ENCODE measurements at places on chromosomes 2 and 18.

GRCh38 chr2:36270758-36271157 is 84.8 kb upstream of the CRIM1 start:
- DNase-seq, result no peak

DNA sequence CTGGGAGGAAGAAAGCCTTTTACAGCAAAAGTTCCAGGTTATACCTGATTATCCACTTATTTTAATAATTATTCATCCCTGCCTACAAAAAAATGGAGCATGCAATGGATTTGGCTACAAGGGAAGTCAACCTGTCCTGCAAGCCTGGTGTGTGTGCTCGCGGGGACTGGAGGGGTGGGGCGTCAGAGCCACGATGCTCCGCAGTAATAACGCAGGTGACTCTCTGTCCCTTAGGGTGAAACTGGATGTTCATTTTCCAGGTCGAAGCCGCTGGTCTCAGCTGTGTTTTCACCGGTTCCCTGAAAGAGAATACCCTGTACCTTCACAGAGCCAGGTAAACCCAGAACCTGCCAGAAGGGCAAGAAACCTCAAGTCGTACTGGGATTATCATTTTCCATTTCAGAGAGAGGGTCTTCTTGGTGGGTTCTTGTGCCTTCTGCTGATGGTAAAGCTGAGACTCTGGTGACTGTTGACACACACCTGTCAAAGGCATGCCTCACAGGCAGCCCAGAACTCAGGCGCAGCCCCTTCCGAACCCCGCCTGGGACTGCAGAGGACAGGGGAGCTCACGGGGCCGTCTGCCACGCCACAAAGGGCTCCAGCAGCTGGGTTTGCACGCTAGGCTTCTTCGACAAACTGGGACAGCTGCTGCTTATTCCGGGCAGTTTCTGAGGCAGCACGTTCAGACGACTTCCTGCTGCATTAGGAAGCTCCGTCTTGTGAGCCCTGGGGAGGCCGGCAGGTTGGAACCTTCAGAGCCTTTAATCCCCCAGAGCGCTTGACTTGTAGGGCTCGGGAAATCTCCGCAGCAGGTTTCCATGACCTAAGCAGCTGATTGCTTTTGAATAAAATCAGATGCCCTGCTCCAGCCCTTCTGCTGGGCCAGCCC is 58.6 kb downstream of the KCNG2 start:
- DNase-seq, result peak; percentile 6

- DNase-seq, result no peak
These were observed 714.0 kb downstream of the EPHA4 start for GRCh38 chr2:220858101-220858500.

GRCh38 chr2:157291018-157291417 is 33.5 kb downstream of the GALNT5 start:
- no peak for DNase-seq

- no peak for DNase-seq
These were observed 656 bp downstream of the LRRTM4 start for GRCh38 chr2:77521548-77521891.

DNA sequence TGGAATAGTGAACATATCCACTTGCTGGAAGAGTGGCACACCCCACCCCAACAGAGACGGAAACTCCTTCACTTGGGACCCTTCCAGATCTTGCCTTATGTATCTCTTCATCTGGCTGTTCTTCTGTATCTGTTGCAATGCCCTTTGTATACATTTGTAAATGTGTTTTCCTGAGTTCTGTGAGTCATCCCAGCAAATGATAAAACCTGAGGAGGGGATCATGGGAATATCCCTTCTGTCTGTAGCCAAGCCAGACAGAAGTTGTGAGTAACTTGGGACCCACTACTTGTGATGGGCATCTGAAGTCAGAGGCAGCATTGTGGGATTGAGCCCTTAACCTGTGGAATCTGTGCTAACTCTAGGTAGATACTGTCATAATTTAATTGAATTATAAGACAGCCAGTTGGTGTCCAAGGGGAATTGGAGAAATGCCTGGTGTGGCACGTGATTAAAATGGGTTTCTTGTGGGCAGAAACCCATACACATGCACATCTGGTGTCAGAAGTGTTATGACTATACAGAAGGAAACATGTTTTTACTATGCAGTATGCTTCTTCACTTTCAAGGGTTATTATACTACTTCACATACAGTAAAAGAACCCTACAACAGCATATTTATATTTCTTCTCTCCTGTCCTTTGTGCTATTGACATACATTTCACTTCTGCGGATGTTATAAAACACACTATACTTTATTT is 32.3 kb upstream of the TMEM247 start:
- no peak for DNase-seq

DNA sequence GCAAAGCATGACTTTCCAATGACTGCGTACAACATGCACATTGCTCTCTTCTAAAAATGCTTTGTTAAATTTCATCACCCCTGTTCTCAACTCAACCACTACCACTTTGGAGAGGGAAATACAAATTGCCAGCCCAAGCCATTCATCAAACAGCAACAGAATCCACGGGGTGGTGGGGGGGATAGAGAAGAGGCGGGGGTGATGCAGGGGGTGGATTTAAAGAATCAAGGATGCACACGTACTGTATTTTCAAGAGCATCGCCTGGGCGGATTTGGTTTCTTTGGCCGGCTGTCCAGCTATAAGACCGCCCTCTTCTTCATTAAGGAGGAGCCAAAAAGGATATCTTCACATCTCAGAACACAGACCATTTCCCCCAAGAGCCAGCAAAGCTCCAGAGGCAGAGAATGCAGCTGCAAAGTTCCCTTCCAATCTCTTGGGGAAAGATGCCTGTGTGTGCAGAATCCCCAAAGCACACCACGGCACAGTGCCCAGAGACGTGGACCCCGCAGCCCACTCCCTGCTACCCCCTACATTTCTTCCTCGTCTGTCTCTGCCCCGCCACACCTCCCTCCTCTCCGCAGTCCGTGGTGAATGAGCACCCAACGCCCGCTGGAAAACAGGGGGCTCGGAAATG is 977 bp downstream of the SLC8A1 start:
- DNase-seq, result no peak

DNA sequence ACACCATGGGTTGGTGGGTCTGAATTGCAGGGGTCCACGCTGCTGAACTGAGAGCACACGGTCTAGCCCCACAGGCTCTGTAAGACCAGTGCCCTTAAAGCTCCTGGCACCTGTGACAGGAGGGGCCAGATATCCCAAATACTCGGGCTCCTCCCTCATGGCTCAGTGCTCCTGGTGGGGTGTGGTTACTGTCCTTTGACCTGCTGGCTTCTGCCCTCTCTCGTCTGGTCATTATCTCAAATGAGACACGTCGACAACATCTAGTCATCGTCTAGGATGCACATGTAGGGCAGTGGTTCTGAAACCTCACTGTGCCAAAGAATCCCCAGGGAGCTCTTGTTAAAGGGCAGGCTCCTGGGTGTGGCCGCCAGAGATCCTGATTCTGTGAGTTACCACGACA is 258.4 kb downstream of the LOXHD1 start:
- no peak for DNase-seq

- DNase-seq, result peak; percentile 45
These were observed 8.6 kb upstream of the RNF152 start for GRCh38 chr18:61901323-61901986.

DNA sequence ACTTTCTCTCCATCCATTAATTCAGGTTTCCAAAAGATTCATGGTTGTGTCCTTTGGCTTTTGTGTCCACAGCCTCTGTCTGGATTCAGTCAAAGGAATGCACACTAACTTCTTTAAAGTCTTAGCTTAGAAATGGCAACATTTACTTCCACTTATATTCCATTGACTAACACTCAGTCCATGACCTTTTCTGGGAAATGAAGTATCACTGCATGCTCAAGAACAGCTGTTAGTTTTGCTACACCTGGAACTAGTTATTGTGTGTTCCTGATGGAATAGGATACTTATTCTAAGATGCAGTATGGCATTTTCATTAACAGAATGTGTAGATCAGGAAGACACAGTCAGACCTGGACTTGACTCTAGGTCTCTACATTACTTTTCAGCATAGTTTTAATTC is 88.8 kb downstream of the KYNU start:
- DNase-seq, result no peak

- peak; percentile 66 for DNase-seq
These were observed 13.8 kb upstream of the SATB2 start for GRCh38 chr2:199471443-199472057.

GRCh38 chr2:219630770-219631405 is 3.5 kb downstream of the SLC4A3 start:
- no peak for DNase-seq

DNA sequence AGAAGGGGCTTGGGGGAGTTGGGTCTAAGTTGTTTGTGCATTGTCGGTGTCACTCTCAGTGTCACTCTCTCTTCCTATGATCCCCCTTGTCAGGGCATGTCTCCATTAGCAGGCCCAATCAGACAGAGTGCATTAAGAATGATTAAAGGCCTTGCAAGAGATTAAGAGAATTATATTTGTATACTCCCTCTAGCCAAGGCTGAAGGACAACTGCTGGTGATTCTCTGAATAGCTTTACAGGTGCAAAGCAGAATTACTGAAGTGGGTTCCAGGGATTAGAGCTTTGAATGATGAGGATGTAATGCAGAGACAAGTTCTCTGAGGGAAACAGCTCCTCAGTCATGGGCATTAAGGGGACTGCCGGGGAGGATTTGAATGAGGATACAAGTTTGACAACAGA is 104.8 kb upstream of the LGALSL start:
- no peak for DNase-seq

GRCh38 chr2:124437811-124438210 is 412.7 kb downstream of the CNTNAP5 start:
- peak; percentile 5 for DNase-seq

DNA sequence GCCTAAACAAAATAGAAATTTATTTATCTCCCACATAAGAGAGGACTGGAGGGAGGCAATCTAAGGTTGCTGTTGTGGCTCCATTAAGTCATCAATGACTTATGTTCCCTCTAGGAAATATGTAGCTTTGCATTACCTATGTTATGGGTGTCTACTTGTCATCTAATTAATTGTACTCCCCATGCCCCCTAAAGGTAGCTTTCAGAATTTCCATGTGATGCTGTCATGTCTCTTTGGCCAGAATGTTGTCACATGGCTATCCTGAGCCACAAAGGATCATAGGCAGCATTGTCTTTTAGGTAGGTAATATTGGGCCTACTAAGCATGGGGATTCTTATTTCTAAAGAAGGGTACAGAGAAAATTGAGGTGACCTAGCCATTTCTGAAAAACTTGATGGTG is 935.6 kb upstream of the FANCL start:
- no peak for DNase-seq

DNA sequence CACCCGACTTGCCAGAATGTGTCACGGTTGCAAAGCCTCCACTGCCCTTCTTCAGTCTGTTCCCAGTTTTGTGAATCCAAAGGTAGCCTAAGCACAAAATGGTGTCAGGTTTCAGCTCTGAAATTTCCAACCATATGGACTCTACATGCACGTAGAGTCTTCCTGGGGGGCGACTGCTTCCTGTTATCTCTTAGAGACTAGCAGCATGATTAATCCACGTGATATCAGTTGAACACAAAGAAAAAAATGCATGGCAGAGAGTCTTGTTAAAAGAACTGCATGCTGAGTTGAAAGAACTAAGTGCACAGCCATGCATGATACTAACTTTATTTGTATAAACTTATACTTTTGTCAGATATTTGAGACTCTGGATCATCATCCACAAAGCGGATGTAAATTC is 404.4 kb downstream of the SOCS6 start:
- no peak for DNase-seq

GRCh38 chr2:207296265-207296948 is 130.7 kb upstream of the KLF7 start:
- no peak for DNase-seq

DNA sequence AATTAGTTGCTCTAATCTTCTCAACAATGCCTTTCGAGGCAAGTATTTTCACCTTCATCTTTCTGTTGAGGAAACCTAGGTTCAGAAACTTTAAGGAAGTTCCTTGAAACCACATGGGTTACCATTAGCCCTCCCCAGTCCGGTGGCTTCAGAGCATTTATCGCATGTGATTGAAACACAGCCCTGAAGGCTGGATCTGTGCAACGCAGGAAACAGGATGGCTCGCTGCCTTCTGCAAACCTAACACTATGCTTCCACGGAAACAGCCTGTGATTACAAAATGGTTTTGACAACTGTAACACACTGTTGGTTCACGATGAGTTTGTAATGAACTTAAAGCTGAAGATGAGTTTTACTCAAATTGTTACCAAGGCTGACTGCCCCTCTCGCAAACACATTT is 68.5 kb downstream of the EPB41L3 start:
- no peak for DNase-seq

Data from Caco-2 (cell line).